ENCODE measurements at places on chromosomes 2 and 18.

GRCh38 chr18:44452346-44452745 is 228.3 kb upstream of the SETBP1 start:
- no peak for DNase-seq

GRCh38 chr2:188474316-188474715 is 182.6 kb downstream of the GULP1 start:
- no peak for DNase-seq

DNA sequence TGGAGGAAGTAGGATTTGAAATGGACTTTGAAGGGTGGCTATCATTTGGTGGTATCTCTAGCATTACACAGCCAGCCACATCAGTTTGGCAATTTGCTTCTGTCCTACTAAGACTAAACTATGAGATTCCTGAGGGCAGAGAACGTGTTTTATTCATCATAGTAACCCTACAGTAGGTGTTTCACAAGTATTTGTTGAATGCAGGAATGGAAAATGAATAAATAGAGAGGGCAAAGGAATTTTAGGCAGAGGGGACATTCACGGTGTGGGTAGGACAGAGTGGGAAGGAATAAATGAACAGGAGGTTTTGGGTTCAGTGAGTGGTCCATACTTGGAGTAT is 15.7 kb upstream of the GPR39 start:
- no peak for DNase-seq

- no peak for DNase-seq
Observed at GRCh38 chr2:62321380-62322289, 125.7 kb downstream of the B3GNT2 start.

- DNase-seq = no peak
Observed at GRCh38 chr2:69192176-69192945, 179.4 kb downstream of the ANTXR1 start.

GRCh38 chr2:201513271-201513670 is 61.7 kb downstream of the STRADB start:
- DNase-seq = no peak

DNA sequence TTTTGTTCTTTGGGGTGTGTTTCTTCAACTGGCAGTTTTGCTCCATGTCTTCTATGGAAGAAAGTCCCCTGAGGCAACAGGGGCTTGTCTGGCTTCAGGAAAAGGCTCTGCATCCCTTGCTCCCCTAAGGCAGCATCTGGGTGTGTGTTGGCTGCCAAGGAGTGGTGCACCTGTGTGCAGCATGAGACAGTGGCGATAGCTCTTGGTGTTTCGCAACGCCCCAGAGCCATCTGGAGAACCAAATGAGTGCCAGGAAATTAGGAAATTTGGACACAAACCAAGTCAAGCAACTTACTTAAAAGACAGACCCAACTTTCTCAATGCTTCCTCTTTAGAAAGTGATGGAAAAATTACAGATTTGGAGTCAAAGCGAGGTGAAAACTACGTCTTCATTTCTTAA is 1044.4 kb upstream of the CNTNAP5 start:
- DNase-seq = no peak

GRCh38 chr18:57715671-57716070 is 87.4 kb downstream of the ATP8B1 start:
- DNase-seq = no peak

- no peak for DNase-seq
Observed at GRCh38 chr18:44935455-44935854, 254.8 kb downstream of the SETBP1 start.

- no peak for DNase-seq
Observed at GRCh38 chr2:162509288-162509968, 165.5 kb downstream of the GCA start.

DNA sequence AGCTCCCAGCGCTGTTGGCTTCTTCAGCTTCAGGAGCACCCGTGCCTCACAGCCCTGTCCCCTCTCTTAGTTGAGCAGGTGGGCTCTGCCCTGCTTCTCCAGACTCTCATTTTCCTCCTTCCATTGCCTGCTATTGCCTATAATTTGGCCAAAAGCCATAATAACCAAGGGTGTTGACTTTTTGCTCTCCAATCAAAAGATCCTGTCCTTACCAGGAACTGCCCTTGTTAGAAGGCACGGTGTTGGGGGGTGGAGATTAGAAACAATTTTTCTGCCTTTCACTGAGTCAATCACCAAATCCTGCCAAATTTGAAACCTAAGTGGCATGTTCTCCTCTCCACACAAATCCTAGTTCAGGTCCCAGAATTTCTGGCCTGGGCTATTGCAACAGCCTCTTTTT is 16.7 kb upstream of the PDIA6 start:
- no peak for DNase-seq
